ENCODE measurements at places on chromosomes 2 and 18.

DNA sequence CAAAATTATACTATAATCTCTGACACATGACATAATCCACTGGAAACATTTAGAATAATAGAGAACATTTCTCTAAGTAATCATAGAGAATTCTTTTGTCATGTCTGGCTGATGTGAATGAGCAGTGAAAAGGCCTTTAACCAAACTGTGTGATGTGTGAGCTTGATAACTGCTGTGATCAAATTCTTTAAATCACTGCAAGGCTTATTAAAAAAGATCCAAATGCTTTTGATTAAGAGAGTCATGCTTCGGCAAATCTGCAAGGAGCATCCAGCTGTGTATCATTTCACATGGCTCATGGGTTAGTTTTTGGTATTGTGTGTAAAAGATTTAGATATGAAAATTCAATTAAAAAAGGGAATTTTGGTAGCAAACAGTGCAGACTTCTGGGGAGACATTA lies 58.6 kb upstream of the TFPI start:
- no peak for DNase-seq

DNA sequence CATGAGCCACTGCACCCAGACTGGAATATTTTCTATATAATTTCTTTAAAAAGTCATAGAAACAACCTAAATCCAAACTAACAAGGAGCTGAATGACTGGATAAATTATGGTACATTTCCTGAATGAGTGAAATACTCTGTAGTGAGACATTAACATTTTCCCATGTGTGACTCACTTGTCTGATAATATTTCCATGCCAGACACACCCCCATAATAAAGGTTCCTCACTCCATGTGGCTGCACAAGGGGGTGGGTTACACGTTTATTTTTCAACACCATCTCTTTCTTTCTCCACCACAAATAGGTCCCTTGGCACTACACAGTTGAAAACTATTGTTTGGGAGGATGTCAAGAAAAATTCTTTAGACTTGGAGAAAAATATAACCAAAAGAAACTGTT lies 266.3 kb upstream of the LYPD1 start:
- no peak for DNase-seq

GRCh38 chr2:117323331-117323730 lies 491.2 kb upstream of the DDX18 start:
- DNase-seq: no peak

- DNase-seq: no peak
These were observed 19.9 kb upstream of the ELAC1 start for GRCh38 chr18:50947899-50948298.

DNA sequence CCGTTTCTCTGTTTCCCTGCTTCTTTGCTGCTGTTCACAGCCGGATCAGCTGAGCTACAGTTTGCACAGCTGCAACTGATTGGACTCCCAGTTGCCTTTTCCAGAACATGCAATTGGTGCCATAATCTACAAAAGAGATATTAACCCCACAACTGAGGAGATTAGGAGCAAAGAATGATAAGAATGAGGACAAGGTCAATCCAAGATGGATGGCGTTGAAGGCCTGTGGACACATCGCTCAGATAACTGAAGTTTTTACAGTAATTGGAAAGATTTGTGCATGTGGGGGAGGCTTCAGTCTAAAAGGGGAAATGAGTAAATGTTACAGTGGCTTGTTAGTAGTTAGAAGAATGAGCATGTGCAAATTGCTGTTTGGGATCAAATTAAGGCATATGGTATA lies 263.2 kb downstream of the TGIF1 start:
- DNase-seq: no peak

GRCh38 chr2:145119225-145119624 lies 599.3 kb upstream of the ZEB2 start:
- no peak for DNase-seq

DNA sequence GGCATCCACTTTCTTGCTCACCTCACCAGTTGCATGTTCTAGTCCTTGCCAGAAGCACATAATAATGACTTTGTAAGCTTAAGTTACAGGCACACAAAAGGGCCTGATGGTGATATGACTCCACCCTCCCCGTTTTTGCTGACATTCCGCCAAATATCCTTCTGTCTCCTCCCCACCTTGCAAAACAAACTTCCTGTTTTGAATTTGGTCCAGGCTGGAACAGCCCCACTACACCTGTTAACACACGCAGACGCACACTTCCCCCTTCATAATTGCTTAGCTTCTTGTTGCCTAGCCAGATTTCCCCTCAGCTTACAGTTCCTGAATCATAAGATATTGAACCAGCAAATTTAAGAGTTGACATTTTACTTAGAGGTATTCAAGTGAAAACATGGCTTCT lies at the start of gene MGAT5:
TSS of gene MGAT5 (plus strand) at position 269 of the 400 bp plus-strand sequence. CDS start 332 bp downstream, outside the sequence.
- DNase-seq: no peak
